NCI-H1417 treated with DMSO at 0.1 percent for 48 hours (cell line): ENCODE measurements at places on chromosomes 6 and 20.
A peak's percentile ranks its signal among the peaks of the same experiment; 100 is the strongest.

DNA sequence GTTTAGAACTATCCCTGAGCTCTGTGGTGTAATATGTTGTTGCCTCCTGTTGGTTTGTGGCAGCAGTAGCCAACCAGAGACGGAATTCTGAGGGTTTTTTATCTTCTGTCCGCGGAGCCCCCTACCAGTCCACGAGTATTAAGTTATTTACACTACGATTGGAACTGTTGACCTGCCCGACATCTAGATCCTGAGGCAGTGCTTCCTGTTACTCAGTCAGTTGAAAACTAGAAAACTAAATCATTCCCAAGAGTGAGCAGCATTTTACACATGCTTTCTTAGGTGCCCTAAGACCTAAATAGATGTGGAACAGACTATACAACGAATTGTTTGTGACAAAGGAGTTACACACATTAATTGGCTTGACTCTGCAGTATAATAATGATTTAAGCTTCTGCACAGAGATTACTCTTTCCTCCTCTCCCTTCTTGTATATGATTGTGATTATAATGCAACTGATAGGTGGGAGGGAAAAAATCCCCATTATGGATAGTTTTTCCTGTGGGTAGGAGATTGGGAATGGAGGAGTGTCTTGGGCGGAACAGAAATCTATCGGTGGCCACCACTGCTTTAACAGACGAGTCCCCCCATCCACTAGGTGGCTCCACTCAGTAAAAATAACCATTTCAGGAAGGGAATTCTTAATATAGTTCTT is 1.7 kb downstream of the LOC128125822 start:
- peak; percentile 33 for DNase-seq

DNA sequence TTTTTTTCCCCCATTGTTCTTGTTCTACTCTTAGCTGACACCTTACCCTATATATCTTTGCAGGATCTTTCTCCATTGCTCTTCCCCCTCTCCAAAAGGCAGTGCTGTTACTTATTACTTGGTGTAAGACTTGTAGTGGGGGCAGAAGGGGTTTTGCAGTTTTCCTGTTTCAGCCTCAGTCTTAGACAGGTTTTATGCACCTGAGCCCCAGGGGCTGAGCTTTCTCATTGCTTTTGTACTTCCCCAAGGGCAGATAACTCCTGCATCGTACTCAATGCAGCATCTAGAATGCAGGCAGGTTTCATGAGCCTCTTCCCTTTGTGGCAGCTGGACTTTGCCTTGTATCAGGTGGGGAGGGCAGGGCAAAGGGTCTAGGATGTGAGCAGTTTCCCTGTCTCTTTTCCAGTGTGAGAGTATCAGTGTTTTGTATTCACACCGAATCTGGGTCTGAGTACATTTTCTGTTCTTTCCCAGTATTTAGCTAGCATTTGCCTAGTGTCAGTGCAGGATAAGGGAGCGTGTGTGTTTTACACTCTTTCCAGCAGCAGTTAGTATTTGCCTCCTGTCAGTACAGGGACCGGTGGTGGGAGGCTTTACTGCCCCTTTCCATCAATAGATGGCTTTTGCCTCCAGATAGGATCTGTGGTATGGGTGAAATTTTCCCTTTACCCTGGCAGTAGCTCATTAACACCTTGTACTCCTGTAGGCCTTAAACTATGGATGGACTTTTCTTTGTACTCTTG is 19.6 kb downstream of the CYB5R4 start:
- no peak for DNase-seq

GRCh38 chr6:15941168-15941567 is 187.7 kb upstream of the MYLIP start:
- DNase-seq, result no peak

GRCh38 chr6:98463038-98464000 is 371.1 kb upstream of the POU3F2 start:
- DNase-seq, result peak; percentile 49

- DNase-seq, result no peak
Observed at GRCh38 chr20:17860301-17861197, 108.0 kb downstream of the SNX5 start.

DNA sequence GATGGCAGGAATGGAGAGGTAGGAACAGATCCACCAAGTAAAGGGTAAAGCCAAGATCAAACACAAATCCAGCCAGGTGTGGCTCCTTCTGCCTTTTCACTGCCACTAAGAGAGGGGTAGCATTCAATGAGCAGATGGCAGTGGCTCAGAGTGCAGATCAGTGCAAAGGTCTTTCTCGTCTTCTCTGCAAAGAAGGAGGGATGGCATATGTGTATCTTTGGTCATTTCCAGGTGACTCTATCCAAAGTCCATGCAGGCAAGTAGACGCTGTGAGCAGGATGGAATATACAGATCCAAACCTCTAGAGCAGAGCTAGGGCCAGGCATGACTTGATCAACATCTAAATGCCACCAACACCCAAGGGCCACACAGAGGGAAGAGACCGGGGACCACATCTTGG is 6.9 kb downstream of the BANF2 start:
- no peak for DNase-seq

- DNase-seq, result no peak
Observed at GRCh38 chr6:90537723-90538258, 49.1 kb downstream of the MAP3K7 start.

GRCh38 chr6:92541448-92542060 is 877.8 kb downstream of the EPHA7 start:
- no peak for DNase-seq

DNA sequence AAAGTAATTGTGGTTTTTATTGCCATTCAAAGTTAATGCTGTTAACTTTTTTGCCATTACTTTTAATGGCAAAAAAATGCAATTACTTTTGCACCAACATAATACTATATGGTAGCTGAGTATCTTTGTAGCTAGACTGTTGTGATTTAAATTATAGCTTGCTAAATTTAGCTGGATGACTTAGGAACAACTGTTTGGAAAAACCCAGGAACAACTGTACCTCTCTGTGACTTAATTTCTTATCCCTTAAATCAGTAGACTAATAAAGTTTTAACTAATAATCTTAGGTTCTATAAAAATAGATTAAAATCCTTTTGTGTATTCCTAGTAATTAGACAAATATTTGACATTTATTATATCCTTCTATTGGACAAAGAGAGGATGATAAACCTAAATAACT is 268.2 kb downstream of the TENT5A start:
- DNase-seq, result no peak

- no peak for DNase-seq
Observed at GRCh38 chr6:140230282-140230681, 855.8 kb upstream of the CITED2 start.

DNA sequence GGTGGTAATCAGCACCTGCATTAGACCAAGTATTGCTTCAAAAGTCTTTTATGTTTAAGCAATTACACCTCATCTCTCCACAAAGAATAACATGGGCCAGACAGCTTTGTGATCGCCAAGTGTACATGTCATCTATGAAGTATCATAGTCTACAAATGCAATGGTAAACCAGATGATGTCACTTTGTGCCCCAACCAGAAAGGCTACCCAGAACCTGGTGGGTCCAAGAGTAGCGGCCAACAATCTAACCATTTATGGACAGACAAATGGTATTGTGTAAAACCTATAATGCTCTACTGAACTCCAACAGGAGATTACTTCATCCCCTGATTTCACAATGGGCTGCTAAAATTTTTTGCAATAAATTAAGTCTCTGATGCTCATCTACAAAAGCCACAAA is 295.9 kb downstream of the GMDS start:
- no peak for DNase-seq

DNA sequence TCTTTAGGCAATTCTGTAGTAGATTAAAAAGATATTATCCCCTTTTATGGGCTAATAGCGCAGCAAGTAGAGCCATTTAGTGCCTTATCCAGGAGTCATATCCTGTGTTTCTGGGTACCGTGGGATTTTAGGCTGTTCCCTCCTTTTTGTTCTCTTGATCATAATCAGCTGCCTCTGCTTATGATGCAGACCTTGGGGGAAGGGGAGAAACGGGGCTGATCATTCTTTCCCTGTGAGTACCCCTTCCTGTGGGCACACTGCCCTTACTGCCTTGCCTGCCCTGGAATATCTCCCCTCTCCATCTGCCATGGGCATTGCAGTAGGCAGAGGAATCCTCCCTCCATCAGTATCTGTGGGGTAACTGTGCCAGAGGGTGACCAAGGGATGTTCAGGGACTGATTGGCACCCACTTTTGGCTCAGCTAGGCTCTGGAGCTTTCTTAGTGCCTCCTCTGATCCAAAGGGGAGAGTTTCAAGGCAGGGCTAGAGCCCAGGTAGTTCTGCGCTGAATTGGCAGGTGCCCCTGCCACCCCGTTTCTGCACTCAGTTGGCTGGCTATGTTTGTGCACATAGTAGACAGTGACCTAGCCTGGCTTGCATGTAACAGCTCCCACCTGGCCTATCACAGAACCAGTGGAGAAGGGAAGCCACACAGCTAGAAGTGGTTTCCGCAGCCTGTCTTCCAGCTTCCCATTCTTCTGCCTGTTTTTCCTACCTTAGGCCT is 103.3 kb downstream of the FIG4 start:
- no peak for DNase-seq
